ENCODE measurements at places on chromosomes 7 and 10.

GRCh38 chr7:27346531-27347275 is 104.1 kb downstream of the EVX1 start:
- DNase-seq = no peak

DNA sequence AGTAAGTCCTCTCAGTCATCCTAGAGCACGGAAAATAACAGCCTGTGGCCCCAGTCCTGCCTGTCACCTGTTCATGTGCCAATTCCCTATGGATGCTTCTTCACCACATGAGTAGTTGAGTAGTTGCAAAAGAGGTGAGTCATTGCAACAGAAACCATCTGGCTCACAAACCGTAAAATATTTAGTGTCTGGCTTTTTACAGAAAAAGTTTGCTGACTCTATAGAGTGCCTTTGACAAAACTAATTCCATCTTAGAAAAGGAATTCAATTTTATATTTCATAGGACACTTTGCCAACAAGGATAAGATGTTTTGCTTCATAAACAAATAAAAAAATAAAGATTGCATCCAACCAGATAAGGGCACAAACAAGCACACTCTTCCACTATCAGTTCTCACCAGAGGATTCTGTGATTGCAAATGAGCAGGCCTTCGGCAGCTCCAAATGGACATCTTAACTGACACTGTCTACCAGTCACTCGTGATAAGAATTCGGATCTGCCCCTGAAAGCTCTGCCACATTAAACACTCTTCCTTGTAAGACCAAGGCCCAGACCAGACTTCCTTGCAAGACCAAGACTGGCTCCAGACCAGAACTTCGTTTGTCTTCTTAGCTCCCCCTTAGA is 242.7 kb upstream of the SEMA3C start:
- no peak for DNase-seq

GRCh38 chr10:68348265-68348741 is 15.6 kb upstream of the PBLD start:
- DNase-seq = peak; percentile 51

- no peak for DNase-seq
Measured at GRCh38 chr7:18577096-18577771, 81.7 kb downstream of the HDAC9 start.

DNA sequence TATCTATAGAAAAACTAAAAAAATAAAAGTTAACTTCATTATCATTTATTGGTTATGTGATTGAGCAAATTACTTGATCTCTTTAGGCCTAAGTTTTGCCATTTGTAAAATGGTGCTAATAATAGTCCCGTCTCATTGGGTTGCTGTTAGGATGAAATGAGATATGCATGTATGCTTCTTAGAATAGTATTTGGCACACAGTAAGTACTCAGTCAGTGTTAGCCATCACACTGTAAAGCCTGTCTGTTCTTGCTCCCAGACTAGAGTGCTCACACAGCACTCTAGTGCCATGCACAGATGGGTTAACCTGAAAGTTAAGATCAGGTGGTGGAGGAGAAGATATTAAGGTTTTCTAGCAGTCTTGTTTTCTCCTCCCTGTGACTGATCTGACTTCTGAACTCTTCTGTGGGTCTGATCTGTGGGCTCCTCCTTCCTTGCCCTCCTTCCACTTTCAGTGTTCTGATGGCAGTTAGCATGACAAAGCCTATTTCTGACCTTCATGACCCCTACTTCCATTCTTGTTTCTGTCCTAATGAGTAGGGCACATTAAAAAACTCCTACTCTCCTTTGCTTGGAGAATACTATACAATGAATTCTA is 167.5 kb downstream of the RNLS start:
- no peak for DNase-seq

DNA sequence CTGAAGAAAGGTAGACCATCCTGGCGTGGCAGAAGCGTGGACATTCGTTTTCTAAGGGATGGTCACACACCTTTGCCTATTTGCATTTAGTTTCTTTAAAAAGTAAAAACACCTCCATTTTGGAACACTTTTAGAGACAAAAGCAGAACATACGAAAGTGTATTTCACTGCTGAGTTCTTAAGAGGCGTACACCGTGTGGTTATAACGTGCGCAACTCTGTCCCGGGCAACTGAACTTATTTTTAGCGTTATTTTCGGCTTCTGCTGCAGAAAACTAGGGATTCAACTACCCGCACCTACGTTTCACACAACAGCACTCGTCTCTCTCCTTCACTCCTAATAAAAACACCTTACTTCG is 557 bp upstream of the LSM8 start:
- DNase-seq = peak; percentile 34

GRCh38 chr10:102504976-102505300 is 1.2 kb downstream of the SUFU start:
- DNase-seq = no peak

GRCh38 chr10:127702271-127702670 is 34.7 kb upstream of the FOXI2 start:
- no peak for DNase-seq

DNA sequence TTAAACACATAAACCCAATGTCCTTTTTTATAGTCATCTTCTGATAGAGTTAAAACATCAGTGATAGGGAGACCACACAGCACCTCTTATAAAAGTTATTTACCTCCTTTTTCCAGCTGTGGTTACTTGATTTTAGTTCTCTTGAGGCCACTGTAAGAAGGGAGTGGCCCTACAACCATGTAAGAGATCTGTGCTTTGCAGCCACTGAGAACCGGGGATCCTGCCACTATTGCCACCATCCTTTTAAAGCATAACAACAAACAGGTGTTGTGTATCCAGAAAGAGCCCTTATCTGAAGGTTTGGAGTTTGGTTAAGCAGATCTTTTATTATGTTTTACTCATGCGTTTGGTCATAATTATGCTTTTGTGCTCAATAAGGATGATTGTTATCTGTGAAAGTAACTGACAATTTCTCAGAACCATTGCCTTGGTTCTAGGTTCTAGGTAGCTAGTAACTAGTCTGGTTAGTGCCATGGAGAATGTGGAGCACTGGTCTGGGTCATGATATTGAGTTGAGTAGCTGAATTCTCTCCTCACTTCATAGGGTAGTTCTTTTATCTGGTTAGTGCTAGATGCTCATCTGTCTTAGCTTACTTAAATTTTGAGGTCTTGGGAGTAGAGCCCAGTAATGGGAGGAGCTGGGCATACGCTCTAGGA is 56.5 kb downstream of the ST7 start:
- no peak for DNase-seq

DNA sequence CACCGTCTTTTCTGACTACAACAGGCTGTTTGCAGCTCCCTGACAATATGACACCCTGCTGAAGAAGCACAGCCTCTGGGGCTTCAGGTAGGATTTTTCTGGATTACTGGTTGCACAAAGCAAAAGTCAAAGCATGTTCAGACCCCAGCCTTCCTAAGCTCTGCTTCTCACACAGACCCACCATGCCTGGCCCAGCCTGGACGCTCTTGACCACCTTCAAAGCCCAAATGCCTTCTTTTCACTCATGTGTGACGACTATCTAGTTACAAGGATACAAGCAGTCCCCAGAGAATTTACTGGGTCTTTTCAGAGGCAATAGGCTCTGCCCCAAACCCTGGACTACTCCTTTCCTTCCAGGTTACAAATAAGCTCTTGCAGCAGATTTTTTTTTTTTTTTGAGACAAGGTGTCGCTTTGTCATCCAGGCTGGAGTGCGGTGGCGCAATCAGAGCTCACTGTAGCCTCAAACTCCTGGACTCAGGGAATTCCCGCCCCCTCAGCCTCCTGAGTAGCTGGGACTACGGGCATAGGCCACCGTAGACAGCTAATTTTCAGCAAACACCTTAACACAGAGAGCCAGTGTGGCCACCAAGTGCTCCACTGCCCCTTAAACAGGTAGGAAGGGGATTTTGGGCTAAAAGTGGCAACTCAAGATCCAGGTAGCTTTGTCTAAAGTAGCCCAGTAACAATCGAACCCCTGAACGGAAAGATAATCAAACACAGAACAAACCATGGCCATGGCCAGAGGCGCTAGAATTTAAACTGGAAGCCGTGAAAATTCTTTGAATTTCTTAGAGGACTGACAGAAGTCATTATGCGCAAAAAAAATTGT is 16.2 kb downstream of the SVIL start:
- DNase-seq = no peak

DNA sequence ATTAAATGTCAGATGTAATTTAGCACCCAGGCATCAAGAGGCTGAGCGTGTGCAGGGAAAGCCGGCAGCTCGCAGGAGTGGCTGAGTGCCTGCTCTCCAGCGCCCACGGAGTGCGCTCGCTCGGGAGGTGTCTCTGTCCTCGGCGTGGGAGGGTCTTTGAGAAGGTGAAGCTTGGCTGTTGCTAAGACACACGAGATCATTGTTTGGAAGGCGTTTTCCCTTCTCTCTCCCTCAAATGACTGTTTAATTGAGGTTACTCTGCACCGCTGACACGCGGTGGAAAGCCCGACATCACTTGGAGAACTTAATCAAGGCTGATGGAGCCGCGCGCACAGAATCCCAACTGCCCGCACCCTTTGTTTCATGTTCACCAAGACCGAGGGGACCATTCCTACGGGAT is 414.6 kb downstream of the DNAJB6 start:
- DNase-seq = no peak

DNA sequence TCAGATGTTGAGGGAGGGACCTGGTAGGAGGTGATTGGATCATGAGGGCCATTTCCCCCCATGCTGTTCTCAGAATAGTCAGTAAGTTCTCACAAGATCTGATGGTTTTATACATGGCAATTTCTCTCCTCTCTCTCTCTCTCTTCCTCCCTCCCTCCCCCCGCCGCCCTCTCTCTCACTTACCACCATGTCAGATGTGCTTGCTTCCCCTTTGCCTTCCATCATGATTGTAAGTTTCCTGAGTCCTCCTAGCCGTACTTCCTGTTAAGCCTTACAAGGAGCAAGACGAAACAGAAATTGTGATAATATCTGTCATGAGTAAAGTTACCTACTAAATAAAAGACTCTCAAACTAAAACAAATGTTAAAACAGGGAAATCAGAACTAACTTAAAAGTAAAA is 19.9 kb upstream of the GPR141 start:
- DNase-seq = peak; percentile 73

- no peak for DNase-seq
Measured at GRCh38 chr10:48932831-48933664, 6.6 kb downstream of the LRRC18 start.

GRCh38 chr10:116748041-116748440 is 5.7 kb upstream of the HSPA12A start:
- peak; percentile 32 for DNase-seq

GRCh38 chr7:45349090-45349489 is 191.5 kb downstream of the RAMP3 start:
- DNase-seq = no peak

GRCh38 chr7:52691257-52691656 is 344.2 kb upstream of the POM121L12 start:
- no peak for DNase-seq

DNA sequence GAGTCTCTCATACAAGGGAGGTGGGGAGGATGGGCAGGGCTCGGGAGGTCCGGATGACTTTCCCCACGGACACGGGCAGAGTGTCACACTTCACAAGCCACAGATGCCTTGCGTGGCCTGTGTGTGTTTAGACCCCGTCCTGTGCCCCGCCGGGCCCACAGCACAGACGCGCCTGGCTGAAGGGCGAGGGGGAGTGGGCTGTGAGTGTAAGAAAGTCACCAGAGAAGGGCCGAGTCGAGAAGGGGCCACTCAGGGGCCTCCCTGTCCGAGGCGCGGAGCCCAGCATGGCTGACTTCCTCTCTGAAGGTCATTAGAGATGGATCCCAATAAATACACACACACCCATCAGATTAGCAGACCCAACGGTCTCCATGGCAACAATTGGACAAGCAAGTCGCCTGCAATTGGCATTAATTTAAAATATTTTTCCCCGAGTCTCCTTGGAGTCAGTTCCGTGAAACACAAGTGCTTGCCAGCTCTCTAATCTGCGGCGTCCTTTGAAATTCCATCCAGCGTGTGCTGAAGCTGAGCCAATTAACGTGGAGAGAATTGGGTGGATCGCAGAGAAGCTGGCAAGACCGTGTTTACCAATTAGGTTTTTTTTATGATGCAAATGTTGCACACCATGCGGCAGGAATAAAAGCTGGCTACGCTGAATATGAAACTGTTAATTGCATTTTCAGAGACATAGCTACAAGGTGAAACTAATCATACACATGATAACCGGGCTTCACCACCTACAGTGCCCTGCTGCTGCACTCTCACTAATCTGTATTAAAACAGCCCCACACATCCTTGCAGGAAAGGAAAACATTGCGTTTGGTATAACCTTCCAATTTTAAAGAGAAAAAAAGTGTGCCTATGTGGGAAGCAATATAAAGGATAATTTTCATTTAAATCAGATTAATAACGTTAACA is 571.2 kb downstream of the PTPRN2 start:
- DNase-seq = no peak

GRCh38 chr10:58157076-58157766 is 110.5 kb downstream of the IPMK start:
- DNase-seq = peak; percentile 29

- DNase-seq = no peak
Measured at GRCh38 chr7:144057954-144058353, 9.2 kb downstream of the OR2A5 start.

DNA sequence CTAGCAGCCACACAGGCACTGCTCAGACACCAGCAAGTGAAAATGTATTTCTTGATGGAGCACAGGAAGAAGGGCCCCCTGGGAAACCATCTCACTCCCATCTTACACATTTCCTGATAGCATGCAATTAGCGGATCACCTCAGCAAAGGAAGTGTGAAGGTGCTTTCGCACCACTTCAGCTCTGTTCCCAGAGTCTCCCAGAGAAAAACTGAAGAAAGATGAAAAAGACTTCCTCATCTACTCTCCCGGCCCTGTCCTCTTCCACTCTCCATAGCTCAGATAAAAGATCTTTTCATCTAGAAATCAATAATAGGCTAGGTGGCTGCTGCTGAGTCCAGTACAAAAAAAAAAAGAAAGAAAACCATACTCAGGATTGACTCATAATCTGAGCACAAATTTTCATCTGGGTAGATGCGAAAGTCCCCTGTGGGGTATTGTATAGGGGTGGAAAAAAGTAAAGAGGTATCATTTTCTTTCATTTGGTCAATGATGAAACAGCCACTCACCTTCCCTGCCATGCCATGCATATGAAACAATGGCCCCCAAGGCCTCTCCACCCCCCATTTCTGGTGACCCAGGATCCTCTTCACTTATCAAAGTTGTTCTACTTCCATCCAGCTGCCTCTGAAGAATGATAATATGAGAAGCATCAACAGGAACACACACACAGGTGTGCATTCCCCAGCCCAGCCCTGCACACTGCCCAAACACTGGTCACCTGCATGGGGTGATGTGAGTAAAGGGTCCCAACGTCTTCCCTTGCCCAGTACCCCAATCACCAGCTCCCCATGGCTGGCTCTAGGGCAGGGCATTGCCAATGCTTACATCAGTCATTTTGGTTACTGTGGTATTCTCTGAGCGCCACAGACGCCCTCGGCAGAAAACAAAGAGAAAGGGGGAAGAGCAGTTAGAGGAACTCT is 48.8 kb upstream of the DGKI start:
- DNase-seq = peak; percentile 6

DNA sequence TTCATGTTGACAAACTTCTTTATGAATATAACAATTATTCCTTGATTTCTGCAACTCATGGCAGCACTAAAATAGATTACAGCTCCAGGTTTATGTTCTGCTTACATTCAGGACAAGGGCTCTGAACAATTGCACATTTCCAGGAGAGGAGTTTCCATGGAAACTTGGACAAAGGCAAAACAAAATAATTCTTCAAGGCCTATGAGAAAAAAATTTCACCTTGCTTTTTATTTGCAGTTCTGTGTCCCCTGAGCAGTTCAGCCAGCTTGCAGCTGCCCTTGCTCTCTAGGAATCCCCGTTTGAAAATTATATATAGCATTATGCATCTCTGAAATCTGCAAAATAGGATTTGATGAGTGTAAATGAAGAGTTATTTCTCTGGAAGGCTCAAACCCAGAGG is 71.7 kb downstream of the ARL4A start:
- DNase-seq = no peak

- DNase-seq = no peak
Measured at GRCh38 chr7:138753150-138753518, 44.7 kb upstream of the TMEM213 start.

Data from suppressor macrophage treated with lipopolysaccharide for 1 hour (primary cell).